Activated CD4-positive, alpha-beta memory T cell treated with anti-CD3 and anti-CD28 coated beads for 36 hours (primary cell): ENCODE measurements at places on chromosomes 6 and 20. TPM values are rescaled to one million over a fixed set of nuclear protein-coding genes. Genes with fewer than 3 reads are reported as not detected.
A peak's percentile ranks its signal among the peaks of the same experiment; 100 is the strongest.

The SPEF1 gene
- 0.17 TPM for total RNA-seq

The SLCO4A1 gene
- 30.7 TPM for total RNA-seq

The KCNS1 gene
- total RNA-seq, result 0.34 TPM

The HMGA1 gene
- 422 TPM for total RNA-seq

The ADGRF1 gene
- not detected for total RNA-seq

DNA sequence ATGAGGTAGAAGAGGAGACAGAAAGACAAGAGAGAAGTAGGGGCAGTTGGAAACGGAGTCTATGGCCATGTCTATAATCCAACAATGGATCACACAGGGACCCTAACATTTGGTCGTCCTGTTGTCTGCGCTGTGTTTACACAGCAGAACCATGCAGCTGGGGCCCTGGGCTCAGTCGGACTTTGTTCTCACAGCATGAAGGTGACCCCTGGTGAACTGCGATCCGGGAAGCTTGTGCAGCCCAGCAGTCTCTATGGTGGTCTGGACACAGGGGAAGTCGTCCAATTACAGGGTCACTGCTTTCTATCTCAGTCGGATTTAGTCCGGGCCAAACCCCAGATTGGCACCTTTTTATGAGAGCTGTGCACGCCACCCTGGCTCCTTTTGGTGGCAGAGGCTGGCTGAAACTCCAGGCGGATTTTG lies 153.6 kb downstream of the FOXA2 start:
- DNase-seq, result no peak

DNA sequence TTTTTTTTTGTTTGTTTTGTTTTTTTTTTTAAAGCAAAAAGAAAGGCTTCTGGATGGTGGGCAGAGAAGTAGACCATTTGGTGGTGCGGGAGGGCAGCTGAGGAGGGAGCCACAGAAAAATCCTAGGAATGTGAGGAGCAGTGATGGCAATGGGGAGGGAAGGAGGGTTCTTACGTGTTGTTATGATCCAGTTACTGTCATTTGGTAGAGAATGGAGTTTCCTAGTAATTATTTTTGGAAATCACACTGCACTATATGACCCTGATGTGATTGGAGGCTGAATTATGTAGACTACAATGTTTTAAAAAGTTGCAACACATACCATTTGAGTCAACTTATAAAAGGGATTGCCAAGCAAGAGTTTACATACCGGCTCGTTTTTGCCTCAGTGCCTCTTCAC lies 22.1 kb downstream of the ADGRF5 start:
- no peak for DNase-seq

GRCh38 chr6:79808921-79809320 lies 138.4 kb downstream of the ELOVL4 start:
- DNase-seq, result no peak

DNA sequence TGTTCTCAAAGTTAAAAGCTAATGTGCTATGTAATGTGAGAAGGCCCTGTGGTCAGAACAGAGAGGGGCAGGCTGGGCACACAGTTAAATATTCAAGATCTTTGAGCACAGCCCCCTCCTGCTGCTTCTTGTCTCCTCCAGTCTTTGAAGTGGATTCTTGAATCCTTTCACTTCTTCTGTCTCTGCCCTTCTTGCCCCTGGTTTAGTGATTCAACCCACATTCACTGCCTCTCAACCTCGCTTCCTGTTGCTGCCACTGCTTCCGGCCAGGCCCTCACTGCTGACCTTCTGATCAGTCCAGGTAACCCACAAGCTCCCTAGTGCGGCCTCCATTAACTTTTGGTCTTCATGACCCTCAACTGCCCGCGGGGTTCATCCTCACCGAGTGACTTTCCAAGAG lies 417.3 kb upstream of the NOX3 start:
- no peak for DNase-seq

DNA sequence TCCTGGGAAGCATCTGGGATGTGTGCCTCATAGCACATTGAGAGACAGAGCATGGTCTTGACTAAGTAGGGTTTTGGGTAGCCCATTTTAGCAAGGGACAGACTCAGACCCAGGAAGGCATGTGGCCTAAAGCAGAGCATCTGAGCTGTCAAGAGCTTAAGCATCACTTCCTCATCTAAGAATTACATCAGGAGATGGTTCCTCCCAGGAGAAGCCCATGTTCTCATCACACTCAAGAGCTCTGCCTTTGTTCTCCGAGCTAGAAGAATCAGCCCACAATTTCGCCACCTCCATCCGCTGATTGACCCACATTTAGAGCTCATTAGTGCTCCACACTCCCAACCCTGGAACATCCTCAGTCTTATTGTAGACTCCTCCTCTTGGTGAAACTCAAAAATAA lies 68.3 kb downstream of the NPEPL1 start:
- DNase-seq, result no peak

DNA sequence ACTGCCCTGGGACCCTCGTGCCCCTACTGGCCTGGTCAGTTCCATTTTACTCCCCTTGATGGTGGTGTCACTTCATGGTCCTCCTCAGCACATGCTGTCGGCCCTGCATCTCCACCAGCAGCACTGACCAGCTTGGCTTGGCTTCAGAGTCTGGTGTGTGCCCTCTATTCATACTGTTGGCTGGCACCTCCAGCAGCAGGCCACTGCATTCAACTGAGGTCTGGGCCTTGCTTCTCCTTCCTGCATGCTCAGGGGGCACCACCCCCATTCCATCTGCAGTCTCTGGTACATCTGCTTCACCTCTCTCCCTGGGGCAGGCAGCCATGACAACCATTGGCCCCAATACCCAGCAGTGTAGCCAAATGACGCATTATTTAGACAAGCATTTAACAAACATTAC lies 155.9 kb downstream of the SLC24A3 start:
- no peak for DNase-seq

- no peak for DNase-seq
Observed at GRCh38 chr6:169793408-169793807, 42.0 kb downstream of the ERMARD start.

- no peak for DNase-seq
Observed at GRCh38 chr20:31842471-31843157, 2.8 kb downstream of the FOXS1 start.

DNA sequence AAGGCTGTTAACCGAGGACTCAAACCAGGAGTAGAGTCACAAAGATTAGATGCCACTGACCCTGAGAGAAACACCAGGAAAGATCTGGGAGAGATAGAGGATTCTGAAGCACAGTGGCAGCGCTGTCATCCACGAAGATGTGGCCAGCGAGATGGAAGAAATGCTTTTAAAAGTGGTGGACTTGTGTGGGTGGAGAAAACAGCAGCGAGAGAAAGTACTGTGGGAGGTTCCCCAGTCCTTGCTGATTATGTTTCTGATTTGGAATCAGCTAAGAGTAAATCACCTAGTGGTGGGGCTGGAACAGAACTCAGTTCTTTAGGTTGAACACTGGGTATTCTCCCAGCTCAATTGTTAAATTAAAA lies 435 bp upstream of the ZNF322 start:
- DNase-seq, result no peak

DNA sequence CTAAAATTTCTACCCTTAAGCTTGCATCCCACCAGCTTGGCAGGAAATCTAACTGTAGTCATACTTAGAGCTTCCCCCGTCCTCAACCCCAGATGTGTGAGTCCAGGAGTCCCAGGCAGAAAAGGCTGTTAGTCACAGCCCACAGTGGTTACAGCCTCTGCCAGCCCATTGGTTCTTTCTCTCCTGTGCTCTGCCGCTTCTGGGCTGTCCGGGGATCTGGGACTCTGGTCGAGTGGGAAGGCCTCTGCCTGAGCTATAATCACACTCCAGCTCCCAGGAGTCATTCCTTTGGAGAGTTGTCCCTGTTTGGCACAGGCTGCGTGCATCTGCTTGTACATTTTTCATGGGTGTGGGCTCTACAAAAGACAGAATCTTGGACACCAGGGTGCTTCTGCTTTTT lies 45.6 kb upstream of the FYN start:
- peak; percentile 19 for DNase-seq

- DNase-seq, result no peak
Observed at GRCh38 chr6:37588735-37589108, 89.0 kb upstream of the CCDC167 start.

DNA sequence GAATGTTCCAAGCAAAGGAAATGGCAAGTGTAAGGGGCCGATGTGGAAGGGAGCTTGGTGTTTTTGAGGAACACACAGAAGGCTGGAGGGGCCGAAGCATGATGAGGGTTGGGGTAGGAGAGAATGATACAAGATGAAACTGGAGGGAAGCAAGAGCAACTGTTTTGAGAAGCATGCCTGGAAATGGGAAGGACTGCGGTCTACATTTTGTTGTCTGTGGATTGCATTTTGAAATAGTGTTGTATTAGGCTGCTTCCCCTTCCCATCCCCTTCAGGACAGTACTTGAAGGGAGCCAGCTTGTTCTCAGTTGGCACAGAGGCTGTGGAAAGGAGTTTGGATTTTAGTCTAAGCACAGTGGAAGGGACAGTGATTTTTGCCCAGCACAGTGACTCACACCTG lies 2.2 kb downstream of the TM9SF4 start:
- DNase-seq, result no peak

- no peak for DNase-seq
Observed at GRCh38 chr6:14806101-14806500, 439.8 kb upstream of the JARID2 start.

GRCh38 chr6:139642346-139642745 lies 267.9 kb upstream of the CITED2 start:
- no peak for DNase-seq

DNA sequence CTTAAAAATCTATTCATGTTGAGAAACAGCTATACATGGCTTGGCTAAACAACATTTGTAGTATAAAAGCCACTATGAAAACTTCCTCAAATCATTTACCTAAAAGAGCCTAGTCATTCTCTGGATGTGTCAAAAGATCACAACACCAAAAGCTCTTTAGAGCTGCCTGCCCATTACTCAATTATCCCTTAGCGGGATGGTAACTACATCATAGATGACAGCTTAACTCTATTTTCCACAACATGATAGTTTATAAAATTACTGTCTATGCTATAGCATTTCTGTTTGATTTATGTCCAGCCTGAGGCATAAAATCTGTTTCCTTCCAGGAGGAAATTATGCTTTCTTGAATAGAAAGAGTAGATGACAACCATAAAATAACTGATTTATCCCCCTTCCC lies 777.6 kb upstream of the HS3ST5 start:
- DNase-seq, result no peak
